ENCODE measurements at places on chromosomes 7 and 10.

DNA sequence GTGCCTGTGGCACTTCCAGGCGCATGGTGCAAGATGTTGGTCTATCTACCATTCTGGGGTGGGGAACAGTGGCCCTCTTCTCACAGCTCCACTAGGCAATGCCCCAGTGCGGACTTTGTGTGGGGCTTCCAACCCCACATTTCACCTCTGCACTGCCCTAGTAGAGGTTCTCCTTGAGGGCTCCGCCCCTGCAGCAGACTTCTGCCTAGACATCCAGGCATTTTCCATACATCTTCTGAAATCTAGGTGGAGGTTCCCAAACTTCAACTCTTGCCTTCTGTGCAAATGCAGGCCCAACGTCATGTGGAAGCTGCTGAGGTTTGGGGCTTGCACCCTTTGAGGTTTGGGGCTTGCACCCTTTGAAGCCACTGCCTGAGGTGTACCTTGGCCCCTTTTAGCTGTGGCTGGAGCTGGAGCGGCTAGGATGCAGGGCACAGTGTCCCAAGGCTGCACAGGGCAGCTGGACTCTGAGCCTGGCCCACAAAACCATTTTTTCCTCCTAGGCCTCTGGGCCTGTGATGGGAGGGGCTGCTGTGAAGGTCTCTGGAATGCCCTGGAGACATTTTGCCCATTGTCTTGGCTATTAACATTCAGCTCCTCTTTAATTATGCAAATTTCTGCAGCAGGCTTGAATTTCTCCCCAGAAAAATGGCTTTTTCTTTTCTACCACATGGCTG, 130.6 kb upstream of the EFCAB10 start:
- DNase-seq, result no peak

DNA sequence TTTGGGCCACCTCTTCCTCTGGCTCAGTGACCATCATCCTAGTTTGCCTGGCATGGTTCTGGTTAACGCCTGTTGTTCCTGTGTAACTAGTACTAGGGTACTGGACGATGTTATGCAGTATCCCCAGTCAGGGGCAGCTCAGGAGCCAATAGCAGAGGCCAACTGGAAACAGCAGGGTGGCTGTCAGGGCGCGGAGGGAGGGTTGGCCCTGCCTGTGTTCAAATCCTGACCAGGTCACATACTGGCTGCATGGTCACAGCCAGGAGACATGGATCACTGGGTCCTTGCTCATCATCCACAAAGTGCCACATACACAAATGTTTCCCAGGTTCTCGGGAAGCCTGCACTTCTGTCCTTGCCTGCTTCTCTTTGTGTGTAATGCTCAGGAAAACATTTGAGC, 12.3 kb upstream of the RBP3 start:
- DNase-seq, result no peak

GRCh38 chr7:95599069-95599468, 2.8 kb upstream of the PDK4 start:
- DNase-seq, result no peak

GRCh38 chr7:24914465-24914859, 65.5 kb downstream of the OSBPL3 start:
- no peak for DNase-seq

DNA sequence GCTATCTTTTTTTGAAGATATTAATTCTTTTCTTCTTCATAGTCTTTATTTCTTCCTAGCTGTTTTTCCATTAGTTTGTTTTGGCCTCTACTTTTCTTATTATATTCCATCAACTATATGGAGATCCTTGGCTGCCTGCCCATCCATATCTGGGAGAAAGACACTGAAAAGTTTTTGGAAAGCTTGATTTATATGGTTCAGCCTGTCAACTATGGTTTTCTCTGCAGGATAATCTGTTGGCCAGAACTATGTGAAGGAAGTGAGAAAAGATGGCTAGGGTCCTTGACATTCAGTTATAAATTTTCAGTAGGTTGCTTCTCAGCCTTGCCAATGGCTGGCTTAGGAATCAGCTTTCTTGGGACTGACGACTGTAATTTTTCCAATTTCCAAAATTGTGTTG, 10.0 kb upstream of the CDK14 start:
- DNase-seq, result no peak
